ENCODE measurements at places on chromosomes 6 and 20.

DNA sequence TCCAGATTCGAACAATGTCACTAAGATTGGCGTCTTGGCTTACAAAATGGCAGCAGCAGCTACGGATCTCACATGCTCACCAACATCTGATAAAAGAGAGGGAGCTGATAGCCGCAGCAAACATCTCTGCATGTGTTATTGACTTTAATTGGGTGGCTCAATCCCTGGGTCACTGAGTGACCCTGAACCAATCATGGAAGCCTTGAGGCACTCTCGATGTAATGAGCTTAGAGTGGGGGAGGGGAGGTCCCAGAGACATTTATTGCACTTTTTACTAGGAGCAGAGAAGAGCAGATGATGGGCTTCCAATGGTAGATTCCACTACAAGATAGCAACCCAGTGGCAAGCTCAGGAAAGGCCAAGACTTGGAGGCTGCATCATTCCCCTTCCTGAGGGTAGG, 238.7 kb downstream of the BMP7 start:
- DNase-seq, result no peak

- no peak for DNase-seq
Measured at GRCh38 chr6:132144456-132144855, 193.3 kb upstream of the CCN2 start.

- DNase-seq, result no peak
Measured at GRCh38 chr6:44047179-44047546, 80.1 kb downstream of the MRPL14 start.

- no peak for DNase-seq
Measured at GRCh38 chr6:47630587-47630986, 67.8 kb upstream of the ADGRF4 start.

GRCh38 chr6:97205966-97206365, 77.0 kb downstream of the MMS22L start:
- DNase-seq, result no peak

GRCh38 chr20:24350923-24351368, 118.5 kb upstream of the SYNDIG1 start:
- DNase-seq, result no peak

- peak; percentile 83 for DNase-seq
Measured at GRCh38 chr20:39048000-39048696, 86.0 kb downstream of the DHX35 start.

- DNase-seq, result no peak
Measured at GRCh38 chr6:133945158-133945557, 7.9 kb upstream of the TBPL1 start.

- no peak for DNase-seq
Measured at GRCh38 chr6:116665464-116665863, 3.1 kb downstream of the ZUP1 start.
